Activated naive CD4-positive, alpha-beta T cell treated with Interleukin-2 at 50 U/mL for 16 hours (primary cell): ENCODE measurements at places on chromosomes 7 and 10.

DNA sequence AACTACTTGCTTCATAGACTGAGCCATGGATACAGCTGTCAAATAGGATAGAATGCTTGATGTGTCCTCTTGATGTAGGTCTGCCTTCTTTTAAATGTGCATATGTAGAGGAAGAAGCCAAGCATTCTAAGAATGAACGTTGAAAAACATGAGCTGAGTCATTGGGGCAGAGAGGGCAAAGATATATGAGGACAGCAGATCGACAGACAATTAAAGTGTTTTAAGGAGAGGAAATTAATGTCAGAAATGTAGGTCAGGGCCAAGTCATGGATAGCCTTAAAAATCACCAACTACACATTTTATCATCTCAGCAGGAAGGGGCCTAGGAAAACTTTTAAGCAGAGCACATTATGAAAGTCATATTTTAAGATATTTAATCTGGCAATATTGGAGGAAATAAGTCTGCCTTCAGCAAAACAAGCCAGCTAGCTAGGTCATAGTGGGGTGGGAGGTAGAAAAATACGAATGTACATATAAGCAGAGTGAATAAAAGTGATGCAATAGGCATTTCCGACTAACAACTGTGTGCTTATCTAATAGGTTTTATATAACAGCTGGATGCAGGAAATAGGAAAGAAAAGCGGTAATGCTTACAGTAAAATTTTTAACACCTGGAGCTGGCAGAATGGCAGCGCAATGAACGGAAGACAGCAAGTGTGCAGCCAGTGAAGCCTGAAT, 638.3 kb upstream of the TPK1 start:
- no peak for DNase-seq

DNA sequence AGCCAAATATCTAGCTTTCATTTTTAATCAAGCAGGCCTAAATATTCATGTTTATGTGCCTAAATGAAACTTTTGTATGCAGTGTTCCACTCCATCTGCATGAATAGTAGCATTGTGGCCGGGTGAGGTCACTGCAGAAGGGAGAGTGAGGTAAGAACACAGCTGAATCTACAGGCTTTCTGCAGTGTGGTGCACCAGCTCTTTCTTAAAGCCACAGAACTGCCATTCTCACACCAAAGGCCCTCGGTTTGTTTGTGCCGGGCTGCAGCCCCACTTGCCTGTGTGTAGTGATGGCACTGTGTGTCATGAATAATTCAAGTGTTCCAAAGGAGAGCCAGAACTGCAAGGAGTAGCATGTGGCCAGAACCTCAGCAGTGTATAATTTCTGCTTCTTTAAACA, 204.1 kb downstream of the TRIL start:
- DNase-seq: no peak

DNA sequence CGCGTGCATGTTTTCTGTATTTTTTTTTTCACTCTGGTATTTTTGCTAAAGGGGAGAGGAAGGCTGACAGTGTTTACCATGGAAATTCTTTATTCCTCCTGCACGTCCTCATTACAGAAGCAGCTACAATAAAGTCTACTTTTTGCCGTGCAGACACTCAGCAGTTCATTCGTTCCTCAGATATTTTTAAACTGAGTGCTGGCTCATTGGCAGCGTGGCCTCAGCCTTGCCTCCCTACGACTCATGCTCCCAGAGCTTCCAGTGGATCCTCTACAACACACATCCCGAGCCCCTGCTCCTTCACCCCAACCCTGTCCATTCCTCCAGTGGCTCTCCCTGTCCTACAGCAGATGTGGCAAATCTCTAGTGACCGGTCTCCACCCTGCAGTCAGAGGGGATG, 239.2 kb upstream of the ZMIZ1 start:
- no peak for DNase-seq

DNA sequence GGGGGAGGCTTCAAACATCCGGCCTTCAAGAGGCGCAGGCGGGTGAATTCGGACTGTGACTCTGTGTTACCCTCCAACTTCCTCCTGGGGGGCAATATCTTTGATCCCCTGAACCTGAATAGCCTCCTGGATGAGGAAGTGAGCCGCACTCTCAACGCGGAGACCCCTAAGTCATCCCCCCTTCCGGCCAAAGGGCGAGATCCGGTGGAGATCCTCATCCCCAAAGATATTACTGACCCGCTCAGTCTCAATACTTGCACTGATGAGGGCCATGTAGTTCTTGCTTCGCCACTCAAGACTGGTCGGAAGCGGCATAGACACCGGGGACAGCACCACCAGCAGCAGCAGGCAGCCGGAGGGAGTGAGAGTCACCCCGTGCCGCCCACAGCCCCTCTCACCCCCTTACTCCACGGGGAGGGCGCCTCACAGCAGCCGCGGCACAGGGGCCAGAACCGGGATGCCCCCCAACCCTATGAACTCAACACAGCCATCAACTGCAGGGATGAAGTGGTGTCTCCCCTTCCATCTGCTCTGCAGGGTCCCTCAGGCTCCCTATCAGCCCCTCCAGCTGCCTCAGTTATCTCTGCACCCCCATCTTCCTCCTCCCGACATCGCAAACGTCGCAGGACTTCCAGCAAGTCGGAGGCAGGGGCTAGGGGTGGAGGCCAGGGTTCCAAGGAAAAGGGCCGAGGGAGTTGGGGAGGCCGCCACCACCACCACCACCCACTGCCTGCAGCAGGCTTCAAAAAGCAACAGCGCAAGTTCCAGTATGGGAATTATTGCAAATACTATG, 1.1 kb downstream of the MEPCE start:
- peak; percentile 49 for DNase-seq

GRCh38 chr10:13352519-13352918, 4.4 kb upstream of the SEPHS1 start:
- DNase-seq: no peak

DNA sequence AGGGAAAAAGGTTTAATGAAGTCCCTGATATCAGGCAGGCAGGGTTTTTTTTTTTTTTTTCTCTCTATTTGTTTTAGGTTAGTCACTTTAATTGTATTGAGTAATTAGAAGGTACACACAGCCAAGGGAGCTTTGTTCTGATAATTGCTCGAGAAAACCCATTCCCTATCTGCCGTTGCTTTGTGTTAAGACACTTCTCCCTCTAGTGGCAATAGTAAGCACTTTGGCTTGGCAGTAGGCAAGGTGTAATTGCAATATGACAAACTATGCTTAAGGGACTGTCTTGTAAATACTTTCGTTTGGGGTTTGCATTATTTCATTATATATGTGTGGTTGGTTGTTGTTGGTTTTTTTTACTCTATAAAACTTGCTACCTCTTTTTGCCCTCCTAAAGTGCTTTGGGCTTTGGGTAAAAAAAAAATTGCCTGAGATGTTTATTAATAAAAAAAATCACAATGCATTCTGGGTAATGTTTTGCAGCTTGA, 113.4 kb downstream of the BTRC start:
- peak; percentile 7 for DNase-seq

DNA sequence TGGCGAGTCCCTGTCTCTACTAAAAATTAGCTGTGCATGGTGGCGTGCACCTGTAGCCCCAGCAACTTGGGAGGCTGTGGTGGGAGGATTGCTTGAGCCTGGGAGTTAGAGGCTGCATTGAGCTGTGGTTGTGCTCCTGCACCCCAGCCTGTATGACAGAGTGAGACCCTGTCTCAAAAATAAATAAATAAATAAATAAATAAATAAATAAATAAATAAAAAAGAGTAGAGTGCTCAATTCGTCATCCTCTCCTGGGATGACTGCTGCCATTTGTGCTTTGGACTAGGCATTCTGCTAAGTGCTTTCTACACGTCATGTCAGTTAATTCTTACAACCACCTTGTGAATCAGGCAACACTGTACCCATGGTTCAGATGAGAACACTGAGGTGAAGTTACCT, 130.6 kb downstream of the DOCK1 start:
- DNase-seq: no peak
